NCI-H187 treated with DMSO at 0.1 percent for 48 hours (cell line): ENCODE measurements at places on chromosomes 11 and 22.

GRCh38 chr11:46183819-46184218, 62.6 kb upstream of the PHF21A start:
- no peak for DNase-seq

GRCh38 chr11:67345920-67346819, 7.2 kb downstream of the POLD4 start:
- DNase-seq: no peak

- DNase-seq: no peak
Observed at GRCh38 chr11:122642472-122642922, 13.0 kb upstream of the UBASH3B start.

- DNase-seq: no peak
Observed at GRCh38 chr11:35541621-35542375, 16.4 kb upstream of the PAMR1 start.

- DNase-seq: no peak
Observed at GRCh38 chr22:26983311-26983710, 325.9 kb downstream of the MIAT start.

DNA sequence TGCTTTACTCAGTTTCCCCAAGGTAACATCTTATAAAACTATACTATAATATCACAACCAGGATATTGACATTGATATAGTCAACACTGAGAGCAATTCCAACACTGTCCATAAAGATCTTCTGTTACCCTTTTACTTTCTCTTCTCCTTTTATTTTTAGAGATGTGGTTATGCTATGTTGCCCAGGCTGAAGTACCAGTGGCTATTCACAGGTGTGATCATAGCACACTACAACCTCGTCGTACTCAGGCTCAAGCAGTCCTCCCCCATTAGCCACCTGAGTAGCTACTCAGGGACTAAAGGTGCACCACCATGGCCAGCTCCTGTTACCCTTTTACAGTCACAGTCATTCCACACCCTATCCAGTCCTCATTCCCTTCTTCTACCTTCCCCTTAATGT, 119.7 kb downstream of the CWF19L2 start:
- DNase-seq: no peak

DNA sequence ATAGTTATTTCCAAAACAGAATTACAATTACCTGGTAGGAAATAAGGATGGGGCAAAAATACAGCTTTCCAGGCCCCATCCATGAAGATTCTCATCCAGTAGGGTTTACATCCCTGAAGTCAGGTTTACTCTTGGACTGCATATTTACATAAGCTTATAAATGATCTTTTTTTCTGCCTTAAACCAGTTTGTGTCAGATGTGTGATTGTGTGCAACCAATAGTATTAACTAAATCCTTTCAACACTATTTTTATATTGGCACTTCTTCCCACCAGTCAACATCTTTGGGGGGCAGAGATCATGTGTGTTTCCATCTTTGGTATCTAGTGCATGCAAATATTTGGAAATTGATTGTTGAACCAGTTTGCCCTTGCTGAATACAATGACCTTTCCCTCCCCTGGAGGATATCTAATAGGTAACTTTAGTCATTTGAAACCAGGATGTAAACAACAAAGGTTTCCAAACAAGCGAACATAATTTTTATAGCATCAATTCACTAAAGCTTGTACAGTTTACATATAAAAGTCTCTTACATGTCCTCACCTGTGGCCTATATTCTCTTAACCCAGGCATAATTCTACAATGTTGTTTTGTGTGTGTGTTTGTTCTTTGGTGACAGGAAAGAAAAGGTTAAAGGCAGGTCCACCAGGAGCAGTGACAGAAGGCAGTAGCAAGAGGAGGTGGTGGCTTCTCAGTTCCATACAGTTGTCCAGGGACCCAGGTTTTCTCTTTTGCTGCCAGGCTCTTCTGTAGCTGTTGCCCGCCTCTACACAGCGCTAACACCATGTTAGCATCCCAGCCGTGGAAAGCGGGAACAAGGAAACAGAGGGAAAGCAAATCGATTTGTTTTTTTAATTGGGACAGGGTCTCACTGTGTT, 1.7 kb upstream of the ME3 start:
- no peak for DNase-seq

- no peak for DNase-seq
Observed at GRCh38 chr11:30435488-30435887, 112.6 kb downstream of the ARL14EP start.

DNA sequence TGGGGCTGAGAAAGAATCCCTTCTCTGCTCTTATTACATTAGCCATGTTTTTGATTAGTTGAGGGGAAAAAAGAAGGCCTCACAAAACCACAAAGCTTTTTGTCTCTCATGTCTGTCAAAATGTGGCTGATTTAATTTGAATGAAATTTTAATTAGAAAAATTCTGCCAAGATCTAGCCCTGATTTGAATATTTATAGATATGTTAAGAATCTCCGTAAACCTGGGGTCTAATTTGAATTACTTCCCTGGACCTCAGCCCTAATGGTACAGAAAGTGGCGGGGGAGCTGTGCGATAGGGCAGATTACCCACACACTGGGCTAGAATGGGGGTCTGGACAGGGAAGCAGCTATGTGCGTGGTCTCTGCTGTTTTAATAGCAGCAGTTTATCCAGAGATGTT, 141.3 kb upstream of the TTC12 start:
- no peak for DNase-seq

- DNase-seq: no peak
Observed at GRCh38 chr11:75350743-75351540, 519 bp downstream of the ARRB1 start.

- DNase-seq: no peak
Observed at GRCh38 chr11:119854521-119854920, 125.5 kb upstream of the NECTIN1 start.

- DNase-seq: no peak
Observed at GRCh38 chr11:69852056-69852455, 32.8 kb upstream of the FGF3 start.

DNA sequence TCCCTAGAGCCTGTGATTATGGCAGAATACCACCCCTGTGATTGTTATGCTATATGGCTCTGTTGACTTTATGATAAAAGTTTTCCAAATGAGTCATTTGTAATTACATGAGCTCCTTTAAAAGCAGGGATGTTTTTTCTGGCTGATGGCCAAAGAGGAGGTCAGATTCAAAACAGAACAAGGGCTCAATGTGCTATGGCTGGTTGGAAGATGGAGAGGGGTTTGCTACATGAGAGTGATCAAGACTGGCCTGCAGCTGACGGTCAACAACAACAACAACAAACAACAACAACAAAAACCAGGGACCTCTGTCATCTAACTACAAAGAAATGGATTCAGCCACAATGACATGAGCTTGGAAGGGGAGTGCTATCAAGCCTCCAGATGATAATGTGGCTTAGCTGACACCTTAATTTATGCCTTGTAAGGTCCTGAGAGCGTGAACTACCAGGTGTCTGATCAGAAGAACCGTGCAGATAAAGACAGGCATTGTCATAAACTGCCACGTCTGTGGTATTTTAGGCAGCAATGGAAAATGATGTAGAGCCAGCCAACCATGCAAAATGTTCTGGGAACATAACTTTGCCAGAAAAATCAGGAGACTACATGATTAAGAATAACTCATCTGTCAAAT, 47.2 kb downstream of the PIWIL3 start:
- peak; percentile 15 for DNase-seq
